ENCODE measurements at places on chromosomes 3 and 15. TPM values are rescaled to one million over a fixed set of nuclear protein-coding genes. Genes with fewer than 3 reads are reported as not detected.
A peak's percentile ranks its signal among the peaks of the same experiment; 100 is the strongest.

DNA sequence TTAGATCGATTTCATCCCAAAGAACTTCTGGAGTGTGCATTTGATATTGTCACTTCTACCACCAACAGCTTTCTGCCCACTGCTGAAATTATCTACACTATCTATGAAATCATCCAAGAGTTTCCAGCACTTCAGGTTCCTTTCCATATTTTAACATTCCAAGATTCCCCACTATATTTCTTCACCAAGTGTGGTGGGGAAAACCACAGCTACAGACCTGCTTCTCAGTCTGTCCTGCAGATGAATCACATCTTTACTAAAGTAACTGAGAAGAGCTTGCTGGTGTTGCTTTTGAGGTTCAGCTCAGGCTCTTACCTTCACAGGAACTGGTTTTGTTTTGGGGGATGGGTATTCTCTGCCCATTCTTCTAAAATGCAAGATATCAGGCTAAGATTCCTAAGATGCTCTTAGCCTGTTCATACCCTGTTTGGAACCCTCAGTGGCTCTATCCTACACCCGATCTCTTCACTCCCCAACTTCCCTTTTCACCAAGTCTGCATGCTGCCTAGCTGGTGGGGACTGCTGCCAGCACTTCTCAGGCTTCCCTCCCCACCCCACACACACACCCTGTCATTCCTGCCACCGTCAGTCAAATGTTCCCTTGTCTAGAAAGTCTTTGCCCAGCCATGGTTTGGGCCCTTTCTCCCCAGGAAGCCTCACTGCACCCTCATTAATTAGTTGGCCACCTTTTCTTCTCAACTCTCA, 30.8 kb downstream of the SRP14 start:
- no peak for DNase-seq

- DNase-seq, result no peak
Observed at GRCh38 chr15:98231696-98232440, 271.4 kb downstream of the ARRDC4 start.

DNA sequence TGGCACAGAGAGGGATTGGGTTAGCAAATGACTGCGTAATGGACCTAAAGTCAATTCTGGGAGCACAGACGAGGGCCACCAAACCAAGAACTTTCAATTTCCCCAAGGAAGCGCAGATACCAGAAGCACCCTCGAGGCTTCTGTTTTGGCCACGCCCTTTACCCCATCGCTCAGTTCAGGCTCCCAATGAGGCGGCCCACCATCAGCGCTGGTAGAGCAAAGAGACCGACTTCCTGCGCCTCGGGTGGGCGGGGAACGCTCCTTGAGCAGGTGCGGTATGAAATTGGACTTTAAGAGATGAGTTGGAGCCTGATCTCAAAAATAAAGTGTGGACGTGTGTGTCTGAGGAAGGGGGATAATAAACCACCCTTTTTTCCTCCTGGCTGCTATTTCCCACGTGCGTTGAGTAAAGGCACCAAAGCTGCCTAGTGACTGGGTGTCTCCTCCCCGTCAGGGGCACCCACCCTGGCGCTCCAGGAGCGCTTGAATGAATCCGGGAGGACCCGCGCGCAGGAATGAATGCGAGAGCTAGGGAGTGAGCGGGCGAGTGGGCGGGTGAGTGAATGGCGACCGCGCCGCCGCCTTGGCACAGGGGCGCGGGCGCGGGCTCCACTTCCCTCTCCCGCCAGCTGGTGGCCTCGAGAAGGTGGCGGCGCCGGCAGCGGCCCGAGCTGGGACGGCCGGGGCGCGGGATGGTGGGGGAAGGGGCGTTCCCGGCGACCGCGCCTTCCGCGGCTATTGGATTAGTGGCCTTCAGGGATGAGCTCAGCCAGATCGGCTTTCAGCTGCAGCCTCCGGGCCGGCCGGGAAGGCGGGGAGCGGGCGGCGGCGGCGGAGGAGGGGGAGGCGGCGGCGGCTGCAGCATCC, at the start of gene SPSB4:
Gene SPSB4 (plus strand): TSS at position 772 of the 867 bp plus-strand sequence. CDS start 14,758 bp downstream, outside the sequence.
- DNase-seq, result peak; percentile 87

GRCh38 chr3:5426094-5426883, 238.8 kb downstream of the EDEM1 start:
- peak; percentile 79 for DNase-seq

DNA sequence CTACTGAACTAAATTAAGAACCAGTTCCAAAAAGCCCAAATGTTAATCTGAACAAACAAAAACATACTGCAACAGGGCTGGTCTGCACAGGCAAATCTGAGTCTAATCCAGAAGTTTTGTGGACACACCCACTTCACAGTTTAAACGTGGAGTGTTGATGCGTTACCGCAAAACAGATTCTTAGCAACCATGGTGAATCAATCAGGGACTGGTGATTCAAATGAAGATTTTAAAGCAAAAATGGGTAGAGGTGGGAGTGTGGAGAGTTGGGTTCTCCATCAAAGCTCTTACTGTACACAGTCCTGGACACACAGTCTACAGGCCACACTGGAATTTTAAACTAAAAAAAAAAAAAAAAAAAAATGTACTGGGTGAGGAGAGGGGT, 5.2 kb downstream of the ANXA2 start:
- DNase-seq, result no peak

DNA sequence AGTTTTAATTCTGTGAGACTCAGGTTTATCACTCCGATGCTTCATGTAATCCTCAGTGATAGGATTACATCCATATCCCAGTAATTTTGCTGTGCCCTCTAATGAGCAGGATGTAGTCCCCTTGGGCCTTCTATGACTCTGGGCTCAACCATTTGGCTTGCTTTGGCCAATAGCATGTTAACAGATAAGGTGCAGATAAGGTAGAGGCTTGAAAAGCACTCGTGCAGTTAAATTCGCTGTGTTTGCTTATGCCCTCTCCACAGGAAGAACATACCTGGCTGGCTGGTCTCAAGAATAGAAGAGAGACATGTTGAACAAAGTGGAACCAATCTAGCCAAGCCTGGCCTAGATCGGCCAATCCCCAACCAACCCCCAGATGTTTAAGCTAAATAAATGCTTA, 20.1 kb downstream of the CCDC13 start:
- DNase-seq, result no peak

GRCh38 chr3:171749124-171749523, 61.2 kb downstream of the PLD1 start:
- DNase-seq, result no peak

GRCh38 chr3:46831316-46831715, 31.9 kb downstream of the MYL3 start:
- no peak for DNase-seq

DNA sequence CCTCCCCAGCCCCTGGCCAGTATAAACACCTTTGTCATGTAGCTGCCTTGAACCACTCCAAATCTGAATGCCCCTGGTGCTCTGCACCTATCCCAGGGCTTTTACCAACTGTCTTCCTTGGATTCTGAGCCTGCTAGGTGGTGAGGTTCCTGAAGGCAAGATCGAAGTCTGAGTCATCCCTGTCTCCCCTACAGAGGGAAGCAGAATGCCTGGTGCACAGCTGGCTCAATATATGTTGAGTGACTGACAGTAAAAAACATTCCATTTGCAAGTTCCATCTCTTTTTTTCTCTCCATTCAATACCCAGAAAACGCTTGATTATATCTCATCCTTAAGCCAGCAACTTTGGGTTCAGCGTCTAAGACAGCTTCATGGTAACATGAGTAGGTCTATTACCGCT, 24.7 kb downstream of the SLC24A1 start:
- DNase-seq, result no peak

- no peak for DNase-seq
Observed at GRCh38 chr3:40173227-40173721, 136.2 kb upstream of the EIF1B start.

DNA sequence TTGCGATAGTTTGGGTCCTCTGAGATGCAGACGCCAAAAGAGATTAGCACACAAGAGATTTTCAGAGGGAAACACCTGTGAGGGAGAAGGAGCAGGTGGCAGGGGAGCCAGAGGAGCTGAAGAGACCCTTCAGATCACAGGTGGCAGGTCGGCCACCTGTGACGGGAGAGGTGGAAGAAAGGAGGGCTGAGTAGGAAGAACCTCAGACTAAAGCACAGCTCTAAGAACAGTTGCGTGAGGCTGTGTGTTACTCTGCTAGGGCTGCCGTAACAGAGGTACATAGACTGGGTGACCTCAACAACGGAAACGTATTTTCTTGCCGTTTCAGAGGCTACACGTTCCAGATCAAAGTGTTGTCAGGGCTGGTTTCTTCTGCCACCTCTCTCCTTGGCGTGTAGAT, 38.5 kb downstream of the C2CD4A start:
- no peak for DNase-seq

- DNase-seq, result no peak
Observed at GRCh38 chr3:38038447-38038911, 529 bp upstream of the DLEC1 start.

DNA sequence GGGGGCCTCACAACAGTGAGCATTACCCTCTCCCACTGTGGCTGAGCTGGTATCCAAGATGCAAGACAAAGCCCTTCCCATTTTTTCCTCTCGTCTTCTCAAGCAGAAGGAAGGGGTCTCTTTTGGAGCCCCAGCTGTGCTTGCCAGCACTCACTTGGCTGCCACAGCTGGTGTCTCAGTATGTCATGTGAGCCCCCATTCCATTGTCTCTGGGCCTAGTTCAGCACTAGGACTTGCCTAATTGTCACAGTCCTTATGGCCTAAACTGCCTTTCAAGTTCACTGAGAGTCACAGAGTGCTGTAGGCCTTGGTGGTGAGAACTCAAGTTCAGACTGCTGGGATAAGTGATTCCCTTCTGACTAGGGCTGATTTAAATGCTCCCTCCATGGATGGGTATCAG, 89.8 kb downstream of the ARHGEF26 start:
- DNase-seq, result no peak

- DNase-seq, result no peak
Observed at GRCh38 chr3:144553301-144553700, 581.7 kb downstream of the DIPK2A start.

DNA sequence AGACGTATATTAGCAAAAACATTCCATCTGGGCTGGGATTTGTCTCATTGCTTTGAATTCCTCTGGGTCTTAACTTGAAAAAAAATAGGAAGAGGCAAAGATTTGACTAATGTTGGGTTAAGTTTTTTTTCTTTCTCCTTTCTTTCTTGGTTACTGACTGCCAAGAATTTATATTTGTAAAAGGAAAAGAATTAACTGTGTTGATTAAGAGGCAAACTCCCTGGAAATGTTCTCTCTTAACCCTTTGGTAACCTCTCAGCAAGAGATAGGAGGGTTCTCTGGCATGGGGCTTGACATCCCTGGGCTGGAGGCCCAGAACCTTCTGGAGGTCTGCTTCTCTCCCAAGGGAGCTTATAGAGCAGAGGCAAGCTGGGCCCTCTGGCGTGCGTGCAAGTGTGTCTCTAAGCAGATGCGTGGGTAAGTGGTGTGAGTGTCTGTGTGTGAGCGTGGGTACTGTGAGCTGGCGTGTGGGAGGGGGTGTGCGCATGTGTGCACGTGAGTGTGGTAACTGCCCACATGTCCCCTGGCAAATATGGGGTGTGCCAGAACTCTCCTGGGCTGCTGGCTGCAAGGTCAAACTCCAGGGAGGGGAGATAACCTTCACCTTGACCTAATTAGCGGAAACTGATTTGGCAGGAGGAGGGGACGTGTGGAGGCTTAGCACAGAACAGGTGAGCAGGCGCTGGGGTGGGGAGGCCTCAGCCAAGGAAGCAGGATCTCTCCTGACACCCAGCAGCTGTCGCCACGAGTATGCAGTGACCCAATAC, 49.4 kb upstream of the MAGEF1 start:
- DNase-seq, result no peak

C15orf62 gene
- 1.4 TPM for polyA plus RNA-seq

PLSCR1 gene
- polyA plus RNA-seq, result 23.7 TPM

GABRA5 gene
- not detected for polyA plus RNA-seq

HGD gene
- 0.37 TPM for polyA plus RNA-seq

RGMA gene
- polyA plus RNA-seq, result 101 TPM

LTF gene
- 3.7 TPM for polyA plus RNA-seq

FGF12 gene
- 2.9 TPM for polyA plus RNA-seq
